ENCODE measurements at places on chromosomes 12 and 14.

DNA sequence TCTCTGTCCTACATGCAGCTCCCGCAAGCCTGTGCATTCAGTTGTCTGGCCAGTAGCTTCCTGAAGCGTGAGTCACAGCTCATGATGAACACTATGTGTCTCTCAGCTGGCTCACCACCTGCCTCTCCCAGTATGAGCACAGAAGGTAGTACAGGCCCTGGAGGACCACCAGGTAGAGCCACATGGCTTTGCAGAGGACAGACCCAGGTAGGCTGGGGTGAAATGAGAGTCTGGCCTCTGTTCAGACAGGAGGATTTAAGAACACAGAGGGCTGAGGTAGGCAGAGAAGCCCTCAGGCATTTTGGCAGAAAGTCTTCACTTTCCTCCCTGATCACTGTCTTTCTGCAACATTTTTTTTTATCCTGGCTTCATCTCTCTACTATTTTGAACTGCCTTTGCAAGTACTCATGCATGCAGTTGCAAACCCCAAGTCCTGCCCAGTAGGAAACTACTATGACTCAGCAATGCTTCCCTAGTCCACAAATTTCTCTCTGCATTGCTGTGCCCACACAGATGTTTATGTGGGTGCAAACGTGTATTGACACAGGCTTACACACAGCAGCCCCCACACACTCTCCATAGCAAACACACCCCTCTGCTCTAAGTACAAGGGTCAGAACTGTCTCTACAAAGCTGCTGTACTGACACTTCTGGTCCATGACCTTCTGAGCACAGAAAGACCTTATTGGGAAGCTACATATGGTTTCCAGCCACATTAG is 7.2 kb upstream of the SDR9C7 start:
- DNase-seq, result no peak

GRCh38 chr14:53509276-53510244 is 356.4 kb upstream of the DDHD1 start:
- DNase-seq, result no peak

DNA sequence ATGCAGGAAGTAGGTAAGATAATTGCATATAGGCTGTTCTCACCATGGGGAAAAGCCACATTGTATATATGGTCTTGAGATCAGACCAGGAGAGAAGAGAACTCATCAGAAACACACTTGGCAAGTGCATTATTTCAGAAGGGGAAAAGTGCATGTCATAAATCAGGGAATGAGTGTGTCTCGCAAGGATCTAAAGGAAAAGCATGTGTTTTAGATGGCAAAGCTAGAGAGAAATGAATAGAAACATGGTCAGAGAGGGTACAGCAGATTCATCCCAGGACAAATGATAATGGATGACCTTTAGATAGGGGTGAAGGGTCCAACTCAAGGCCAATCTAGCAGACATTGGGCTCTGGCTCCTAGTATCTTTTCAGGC is 230.2 kb upstream of the NAV3 start:
- DNase-seq, result no peak

GRCh38 chr14:90438841-90439240 is 42.0 kb downstream of the CALM1 start:
- no peak for DNase-seq

GRCh38 chr12:27779416-27779919 is 565 bp upstream of the KLHL42 start:
- DNase-seq, result peak; percentile 45

DNA sequence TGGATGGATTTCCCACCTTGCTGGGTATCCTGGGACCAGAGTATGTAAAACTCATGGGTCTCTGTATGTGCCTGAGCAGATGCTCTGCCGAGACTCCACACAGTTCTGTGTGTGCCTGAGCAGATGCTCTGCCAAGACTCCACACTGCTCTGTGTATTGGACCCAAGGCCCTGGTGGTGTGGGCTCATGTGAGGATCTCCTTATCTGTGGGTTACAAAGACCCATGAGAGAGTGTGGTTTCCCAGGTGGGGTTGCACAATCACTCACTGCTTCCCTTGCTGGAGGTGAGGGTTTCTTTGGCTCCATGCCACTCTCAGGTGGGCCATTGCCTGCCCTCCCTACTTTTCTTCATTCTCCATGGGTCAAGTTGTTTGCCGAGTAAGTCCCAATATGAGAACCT is 141.5 kb downstream of the TBC1D30 start:
- DNase-seq, result no peak

DNA sequence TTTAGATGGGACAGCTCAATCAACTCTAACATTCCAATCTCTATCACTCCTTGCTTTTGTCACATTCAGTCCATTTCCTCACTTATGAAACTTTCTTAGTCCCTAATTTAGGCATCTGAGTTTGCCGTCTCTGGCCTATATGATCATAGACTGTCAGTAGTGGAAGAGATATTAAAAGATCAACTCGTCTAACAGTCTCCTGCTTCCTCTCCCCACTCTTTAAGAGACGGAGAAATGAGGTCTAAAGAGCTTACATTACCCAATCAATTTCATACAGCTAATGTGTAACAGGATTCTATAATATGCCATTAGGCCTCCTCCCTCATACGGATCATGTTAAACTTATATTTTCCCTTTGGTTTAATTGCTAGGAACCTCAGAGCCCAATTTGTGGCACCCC is 6.5 kb upstream of the ATP23 start:
- no peak for DNase-seq

DNA sequence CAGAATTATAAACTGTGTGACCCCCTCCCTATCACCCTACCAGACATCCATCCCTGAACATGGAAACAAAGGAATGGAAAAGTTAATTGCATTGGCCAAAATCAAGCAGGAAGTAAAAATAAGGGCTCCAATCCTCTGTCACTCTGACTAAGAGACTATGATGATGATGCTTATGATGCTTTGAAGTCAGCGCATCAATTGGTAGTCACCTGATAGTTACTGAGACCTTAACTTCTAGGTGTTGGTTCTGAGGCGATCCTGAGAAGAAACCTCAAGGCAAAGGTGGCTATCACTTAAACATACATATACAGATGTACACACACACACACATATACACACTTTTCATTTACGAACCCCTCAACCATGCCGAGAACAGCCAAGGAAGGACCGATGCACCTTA is 6.6 kb downstream of the ITPR2 start:
- DNase-seq, result no peak

DNA sequence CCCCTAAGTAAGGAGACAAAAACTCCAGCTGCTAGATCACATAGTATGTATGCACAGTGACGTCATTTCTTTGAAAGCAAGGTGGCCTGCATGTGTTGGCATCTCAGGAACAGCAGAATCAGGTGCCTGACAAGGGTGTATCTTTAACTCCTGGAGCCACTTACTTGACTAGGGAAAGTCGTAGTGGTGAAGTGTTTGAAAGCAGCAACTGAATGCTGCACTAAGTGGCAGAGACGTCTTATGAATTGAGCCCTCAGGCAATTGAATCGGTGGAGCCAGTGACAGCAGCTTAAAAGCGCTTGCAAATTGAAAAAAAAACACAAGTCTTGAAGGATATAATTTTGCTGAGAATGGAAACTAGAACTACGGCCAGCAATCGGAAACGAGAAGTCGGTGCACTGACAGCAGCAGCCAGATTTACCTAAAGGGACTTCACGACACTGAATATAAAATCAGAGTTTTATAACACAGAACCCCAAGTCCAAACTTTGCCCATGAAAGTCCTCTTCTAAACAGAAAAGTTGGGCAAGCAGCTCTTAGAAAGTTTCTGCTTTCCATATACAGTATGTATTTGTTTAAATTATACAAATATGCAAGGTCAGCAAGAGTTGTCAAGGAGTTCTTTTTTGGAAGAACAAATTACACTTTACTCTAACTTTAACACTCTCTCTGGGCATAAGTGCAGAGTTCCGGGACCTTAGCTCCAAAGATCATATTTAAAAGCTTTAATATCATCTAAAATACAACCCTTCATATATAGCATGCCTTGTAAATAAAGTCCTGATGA is 1.1 kb downstream of the IGF1 start:
- DNase-seq, result no peak

- DNase-seq, result no peak
Observed at GRCh38 chr12:103809154-103809553, 31.9 kb downstream of the NT5DC3 start.

GRCh38 chr14:64417055-64417770 is 29.1 kb downstream of the MTHFD1 start:
- DNase-seq, result no peak

DNA sequence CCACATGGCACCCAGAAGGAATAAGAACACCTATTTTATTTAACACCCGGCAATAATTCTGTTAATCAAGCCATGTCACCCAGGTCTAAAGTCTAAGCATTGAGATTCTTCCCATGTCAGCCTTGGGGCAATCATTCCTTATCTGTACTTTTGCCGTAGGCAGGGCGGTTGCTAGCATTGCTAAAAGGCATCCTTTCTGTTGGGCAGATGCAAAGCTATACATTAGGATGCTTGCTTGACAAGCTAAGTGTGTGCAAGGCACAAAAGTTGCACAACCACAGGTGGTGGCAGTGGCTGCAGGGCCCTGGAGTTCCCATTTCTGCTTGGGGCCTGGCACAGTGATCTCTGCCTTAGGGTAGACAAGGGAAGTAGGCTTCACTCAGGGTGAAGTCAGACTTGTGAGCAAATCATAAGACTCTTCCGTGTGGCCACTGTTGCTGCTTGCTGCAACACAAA is 12.5 kb upstream of the GALNT6 start:
- no peak for DNase-seq

- no peak for DNase-seq
Observed at GRCh38 chr12:10354071-10354470, 35.8 kb downstream of the KLRK1 start.

DNA sequence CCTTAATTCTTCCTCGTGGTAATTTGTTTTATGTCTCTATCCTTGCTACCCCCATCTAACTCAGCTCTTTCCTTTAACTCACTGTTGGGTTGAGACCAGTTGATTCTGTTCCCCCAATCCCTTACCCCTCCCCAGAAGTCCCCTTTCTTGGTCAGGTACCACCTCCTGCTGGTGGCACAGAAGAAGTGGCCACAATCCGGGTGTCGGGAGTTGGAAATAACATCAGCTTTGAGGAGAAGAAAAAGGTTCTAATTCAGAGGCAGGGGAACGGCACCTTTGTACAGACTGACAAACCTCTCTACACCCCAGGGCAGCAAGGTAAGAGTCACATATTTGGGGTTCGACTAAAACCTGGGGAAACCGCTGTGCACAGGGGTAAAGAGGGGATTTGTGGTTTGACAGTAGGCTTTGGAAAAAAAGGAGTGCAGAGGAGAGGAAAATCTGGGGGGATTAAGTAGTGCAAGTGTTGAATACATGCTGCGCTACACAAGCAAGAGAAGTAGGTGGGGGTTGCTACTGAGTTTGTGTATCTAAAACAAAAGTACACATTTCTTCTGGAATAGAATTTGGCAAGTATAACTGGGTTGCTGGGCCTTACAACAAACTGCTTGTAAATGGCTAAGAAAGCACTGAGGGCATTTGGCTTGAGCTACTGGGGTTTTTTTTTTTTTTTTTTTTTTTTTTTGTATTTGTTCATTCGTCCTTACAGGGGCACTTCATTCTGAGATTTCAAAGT is 1.3 kb downstream of the A2ML1 start:
- DNase-seq, result no peak

GRCh38 chr14:89139404-89140247 is 277.4 kb downstream of the FOXN3 start:
- no peak for DNase-seq

- DNase-seq, result no peak
Observed at GRCh38 chr14:104515059-104515810, 64.3 kb upstream of the C14orf180 start.

DNA sequence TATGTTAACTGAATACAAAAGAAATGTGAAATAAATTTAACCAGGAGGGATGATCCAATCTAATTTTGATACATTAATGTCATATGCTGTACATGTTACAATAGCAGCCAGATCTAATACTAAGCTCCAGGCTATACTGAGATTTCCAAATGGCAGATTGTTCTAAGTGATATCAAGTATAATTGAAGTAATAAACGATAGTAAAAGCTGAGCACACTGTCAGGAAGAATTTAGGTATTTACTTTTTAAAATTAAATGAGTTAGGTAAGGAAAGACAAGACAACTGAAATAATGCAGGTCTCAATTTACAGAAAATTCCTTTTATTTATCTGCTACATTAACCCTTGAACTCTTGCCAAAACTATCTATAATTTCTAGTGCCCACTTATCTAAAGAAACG is 39.9 kb downstream of the INSM2 start:
- DNase-seq, result no peak

Data from NCI-H1092 (cell line).